ENCODE measurements at places on chromosomes 16 and 17. TPM values are rescaled to one million over a fixed set of nuclear protein-coding genes. Genes with fewer than 3 reads are reported as not detected.

- no peaks in the 10 kb centered on the region for H3K27me3 ChIP-seq
- H3K36me3 ChIP-seq = no peaks in the 10 kb centered on the region
- H3K27ac ChIP-seq = no peak overlapping the region
These were observed 57.0 kb downstream of the HS3ST3A1 start for GRCh38 chr17:13544765-13545164.

GRCh38 chr16:84532291-84532724 lies 27.8 kb upstream of the MEAK7 start:
- peak overlapping the region; percentile 24 for H3K27ac ChIP-seq
- no peaks in the 10 kb centered on the region for H3K36me3 ChIP-seq
- no peaks in the 10 kb centered on the region for H3K27me3 ChIP-seq
- DNase-seq = peak; percentile 75
- no peak overlapping the region for H3K4me3 ChIP-seq

- no peak for DNase-seq
- H3K27me3 ChIP-seq = no peaks in the 10 kb centered on the region
- H3K4me1 ChIP-seq = peaks cover 9% of the 10 kb centered on the region
- H3K36me3 ChIP-seq = peaks cover 12% of the 10 kb centered on the region
These were observed 1.6 kb upstream of the SPATA32 start for GRCh38 chr17:45263477-45263860.

DNA sequence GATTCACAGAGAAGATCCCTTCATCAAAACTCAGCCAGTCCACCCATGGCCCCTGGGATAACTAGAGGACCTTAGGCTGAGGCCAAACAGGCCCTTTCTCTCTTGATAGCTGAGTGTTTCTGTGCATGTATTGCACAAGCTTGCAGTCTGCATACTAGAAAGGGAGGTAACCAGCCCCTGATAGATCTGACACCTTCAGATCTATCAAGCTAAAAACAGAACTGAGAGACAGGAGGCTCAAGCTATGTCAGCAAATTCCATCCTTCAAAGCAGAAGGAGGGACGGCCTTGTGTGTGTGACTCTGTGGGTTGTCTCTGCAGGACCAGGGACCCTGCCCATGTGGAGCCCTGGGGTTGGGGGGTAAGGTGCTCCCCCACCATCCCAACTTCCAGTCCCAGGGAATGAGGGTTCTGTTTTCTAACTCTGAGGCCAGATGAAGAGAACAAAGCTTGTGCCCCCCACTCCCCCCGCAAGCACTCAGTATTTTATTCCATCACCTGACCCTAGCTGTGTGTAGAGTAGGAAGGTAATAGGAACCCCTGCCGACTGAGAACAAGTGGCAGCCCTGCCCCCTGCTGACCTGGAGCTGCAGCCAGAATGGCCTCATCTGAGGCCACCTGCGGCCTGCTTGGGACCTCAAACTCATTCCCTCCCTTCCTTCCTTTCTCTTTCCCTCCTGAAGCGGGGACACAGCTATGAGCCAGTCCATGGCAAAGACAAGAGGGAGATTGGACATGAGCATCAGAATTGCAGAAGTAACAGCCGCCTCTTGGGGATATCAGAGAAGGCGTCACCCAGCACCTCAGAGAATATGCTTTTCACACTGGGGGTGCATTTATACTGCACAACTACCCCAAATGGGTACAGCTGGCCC lies 63.8 kb downstream of the SMPD3 start:
- H3K4me3 ChIP-seq = no peak overlapping the region
- DNase-seq = no peak
- no peaks in the 10 kb centered on the region for H3K4me1 ChIP-seq

DNA sequence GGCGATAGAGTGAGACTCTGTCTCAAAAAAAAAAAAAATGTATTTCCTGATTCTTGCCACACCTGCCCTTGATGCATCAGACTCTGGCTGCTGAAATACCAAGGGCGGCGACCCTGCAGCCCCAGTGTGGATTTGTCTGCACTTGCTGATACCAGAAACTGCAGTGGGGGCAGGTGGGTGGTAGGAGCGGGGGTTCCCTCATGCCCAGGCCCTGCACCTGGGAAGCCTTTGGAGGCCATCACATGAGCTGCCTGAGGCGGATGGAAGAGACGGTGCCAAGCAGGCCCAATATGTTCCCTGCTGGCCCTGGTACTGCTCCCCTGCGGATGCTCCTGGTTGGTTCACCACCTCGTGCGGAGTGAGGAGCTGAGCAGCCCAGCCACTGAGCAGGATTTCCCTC lies 50.6 kb downstream of the MARF1 start:
- peaks cover 3% of the 10 kb centered on the region for H3K36me3 ChIP-seq
- H3K27me3 ChIP-seq = no peaks in the 10 kb centered on the region
- no peak overlapping the region for H3K4me3 ChIP-seq
- H3K27ac ChIP-seq = peak overlapping the region; percentile 32

JPH3 gene
- 0.68 TPM for total RNA-seq

Data from lung (tissue), 17 donors.